ENCODE measurements at places on chromosomes 5 and 9. TPM values are rescaled to one million over a fixed set of nuclear protein-coding genes. Genes with fewer than 3 reads are reported as not detected.
A peak's percentile ranks its signal among the peaks of the same experiment; 100 is the strongest.

DNA sequence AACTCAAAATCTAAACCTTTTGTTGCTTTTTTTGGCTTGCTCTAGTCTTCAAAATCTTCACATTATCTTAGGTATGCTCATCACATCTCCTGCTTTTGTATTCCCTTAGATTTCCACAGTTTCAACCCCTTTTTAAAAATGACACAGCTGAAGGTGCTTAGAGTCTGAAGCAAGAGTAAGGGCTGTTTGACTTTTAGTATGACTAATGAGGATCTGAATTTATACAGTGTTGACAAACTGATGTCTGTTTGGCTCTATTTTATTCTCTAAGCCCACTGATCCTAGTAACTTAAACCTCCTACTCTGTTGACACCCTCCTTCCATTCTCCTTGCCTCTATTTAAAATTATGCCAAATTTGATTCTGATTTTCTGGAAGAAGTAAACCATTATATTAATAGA, 200.1 kb downstream of the MCTP1 start:
- peaks cover 13% of the 10 kb centered on the region for H3K4me1 ChIP-seq
- DNase-seq = no peak
- no peaks in the 10 kb centered on the region for H3K27me3 ChIP-seq

DNA sequence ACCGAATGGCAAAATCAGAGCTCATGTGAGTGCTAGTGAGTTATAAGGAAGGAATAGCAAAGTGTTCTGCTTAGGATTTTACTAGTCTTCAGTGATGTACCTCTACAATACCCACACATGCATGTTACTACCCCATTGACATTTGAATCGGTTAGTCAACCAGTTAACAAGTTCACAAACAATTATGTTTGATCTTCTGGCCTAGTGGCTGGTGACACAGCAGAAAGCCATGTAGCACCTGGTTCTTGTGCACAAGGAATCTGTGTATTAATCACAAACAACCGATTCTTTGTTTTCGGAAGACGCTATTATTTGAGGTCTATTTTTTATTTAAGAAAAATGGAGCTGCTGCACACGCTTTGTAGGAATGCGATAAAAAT, 41.9 kb downstream of the NTRK2 start:
- H3K4me3 ChIP-seq = no peak overlapping the region
- no peak overlapping the region for H3K27ac ChIP-seq
- H3K27me3 ChIP-seq = no peaks in the 10 kb centered on the region
- H3K36me3 ChIP-seq = peaks cover 4% of the 10 kb centered on the region
- H3K4me1 ChIP-seq = peaks cover 5% of the 10 kb centered on the region

DNA sequence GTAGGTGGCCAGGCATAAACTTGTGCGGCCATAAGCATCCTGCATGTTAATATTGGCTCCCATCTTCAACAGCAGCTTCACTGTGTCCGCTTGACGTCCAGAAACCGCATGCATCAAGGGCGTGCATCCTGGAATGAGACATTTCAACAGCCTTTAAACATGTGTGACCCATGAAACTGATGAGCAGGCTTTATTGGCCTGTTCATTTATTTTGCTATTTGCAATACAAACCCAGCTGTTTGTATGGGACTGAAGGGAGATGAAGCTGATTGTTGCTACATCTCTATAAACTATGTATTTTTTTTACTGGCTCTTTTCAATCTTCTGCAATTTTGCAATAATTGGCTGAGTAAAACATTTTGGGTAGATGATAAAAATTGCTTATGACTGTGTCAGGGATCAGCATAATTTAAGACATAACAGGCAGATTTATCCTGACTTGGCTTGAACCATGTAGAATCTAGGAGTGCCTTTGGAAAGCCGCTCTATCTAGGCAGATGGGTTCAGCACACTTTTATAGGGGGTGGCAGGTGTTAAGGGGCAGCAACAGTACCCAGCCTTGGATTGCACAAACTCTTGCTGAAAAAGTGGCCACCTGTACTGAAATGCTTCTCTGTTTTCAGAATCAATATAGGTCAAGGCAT, 56.9 kb downstream of the ANKRD55 start:
- H3K4me1 ChIP-seq = peaks cover 10% of the 10 kb centered on the region
- H3K4me3 ChIP-seq = no peak overlapping the region
- DNase-seq = no peak
- H3K27me3 ChIP-seq = no peaks in the 10 kb centered on the region
- H3K27ac ChIP-seq = no peak overlapping the region

- DNase-seq = no peak
- H3K4me3 ChIP-seq = no peak overlapping the region
- peaks cover 21% of the 10 kb centered on the region for H3K4me1 ChIP-seq
- H3K36me3 ChIP-seq = peaks cover 14% of the 10 kb centered on the region
- peak overlapping the region; percentile 43 for H3K27ac ChIP-seq
Observed at GRCh38 chr9:69149321-69149807, 24.7 kb upstream of the TJP2 start.

- H3K4me3 ChIP-seq = peak overlapping the region; percentile 70
- DNase-seq = peak; percentile 79
- no peaks in the 10 kb centered on the region for H3K27me3 ChIP-seq
Observed at GRCh38 chr9:129550199-129550839, 70.6 kb downstream of the C9orf50 start.

DNA sequence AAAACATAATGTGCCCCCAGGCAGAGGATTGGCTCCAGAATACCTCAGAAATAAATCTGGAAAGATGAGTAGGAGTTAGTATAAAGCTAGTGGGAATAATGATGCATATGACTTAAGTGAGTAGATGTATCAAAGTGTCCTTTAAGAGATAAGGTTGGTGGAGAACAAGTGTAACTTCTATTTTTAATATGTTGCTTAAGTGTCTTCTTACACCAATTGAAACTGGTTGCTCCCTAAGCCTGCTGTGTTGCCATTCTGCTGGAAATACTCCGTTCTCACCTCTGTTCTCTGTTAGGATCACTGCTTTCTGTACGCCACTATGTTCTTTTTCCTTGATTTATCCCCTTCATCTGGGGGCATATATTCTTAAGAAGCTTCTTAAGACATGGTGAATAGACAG, 286.4 kb downstream of the TMEM232 start:
- no peak overlapping the region for H3K4me3 ChIP-seq
- no peak for DNase-seq
- H3K27me3 ChIP-seq = no peaks in the 10 kb centered on the region
- H3K4me1 ChIP-seq = no peaks in the 10 kb centered on the region
- H3K27ac ChIP-seq = no peak overlapping the region

The SLC23A1 gene
- not detected for total RNA-seq

- DNase-seq = no peak
- H3K4me1 ChIP-seq = peaks cover 3% of the 10 kb centered on the region
- peak overlapping the region; percentile 87 for H3K27ac ChIP-seq
- H3K27me3 ChIP-seq = no peaks in the 10 kb centered on the region
Observed at GRCh38 chr5:110727025-110727314, 499 bp upstream of the TMEM232 start.

DNA sequence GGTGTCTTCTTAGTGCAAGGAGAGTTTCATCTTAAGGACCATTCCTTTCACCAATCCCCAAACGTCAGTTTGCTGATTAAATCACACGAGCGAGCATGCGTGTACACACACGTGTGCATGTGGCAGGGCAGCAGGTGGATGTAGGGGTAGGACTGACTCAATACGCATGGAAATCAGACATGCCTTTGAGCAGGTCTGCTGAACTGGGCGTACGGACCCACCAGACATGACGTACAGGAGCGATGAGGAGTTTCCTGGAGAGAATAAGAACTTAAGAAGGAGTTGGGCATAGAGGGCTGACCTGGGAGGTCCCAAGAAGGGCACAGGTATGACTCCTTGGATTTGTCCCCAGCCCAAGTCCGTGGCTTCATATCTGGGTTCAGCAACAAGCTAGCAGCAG, 170.0 kb downstream of the FGF18 start:
- H3K4me1 ChIP-seq = no peaks in the 10 kb centered on the region
- no peak overlapping the region for H3K27ac ChIP-seq
- H3K27me3 ChIP-seq = peaks cover 48% of the 10 kb centered on the region

GRCh38 chr9:69279733-69280132, 45.3 kb upstream of the ENTREP1 start:
- H3K4me1 ChIP-seq = peaks cover 4% of the 10 kb centered on the region
- DNase-seq = no peak
- no peaks in the 10 kb centered on the region for H3K36me3 ChIP-seq
- peaks cover under 1% of the 10 kb centered on the region for H3K27me3 ChIP-seq
- no peak overlapping the region for H3K4me3 ChIP-seq

The TOR2A gene
- 15.9 TPM for total RNA-seq

GRCh38 chr5:96614110-96614691, 48.0 kb upstream of the CAST start:
- no peak for DNase-seq
- H3K36me3 ChIP-seq = no peaks in the 10 kb centered on the region
- no peaks in the 10 kb centered on the region for H3K27me3 ChIP-seq
- peak overlapping the region; percentile 2 for H3K27ac ChIP-seq
- H3K4me3 ChIP-seq = no peak overlapping the region
- peaks cover 4% of the 10 kb centered on the region for H3K4me1 ChIP-seq

The FRMD3 gene
- total RNA-seq = 0.40 TPM

The LHX2 gene
- total RNA-seq = not detected

DNA sequence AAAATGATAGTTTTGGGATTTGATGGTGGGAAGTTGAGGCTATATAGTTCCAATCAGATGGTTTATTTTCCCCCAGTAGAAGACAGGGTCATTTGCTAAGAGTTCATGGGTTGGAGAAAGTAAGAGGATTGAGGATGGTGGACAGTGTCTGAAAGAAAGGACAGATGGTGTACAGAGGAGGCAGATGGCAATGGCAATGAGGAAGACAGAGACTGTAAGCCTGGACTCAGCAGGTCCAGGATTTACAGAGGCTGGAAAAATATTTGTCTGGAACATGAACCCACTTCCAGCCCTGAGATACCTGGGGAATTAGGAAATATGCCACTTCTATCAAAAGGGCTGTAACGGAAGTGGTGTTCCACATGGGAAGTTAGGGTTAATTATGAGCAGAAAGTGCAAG, 84.5 kb downstream of the PCSK1 start:
- H3K36me3 ChIP-seq = no peaks in the 10 kb centered on the region
- H3K4me1 ChIP-seq = peaks cover 2% of the 10 kb centered on the region
- H3K4me3 ChIP-seq = no peak overlapping the region
- peaks cover 32% of the 10 kb centered on the region for H3K27me3 ChIP-seq

The PCDHB14 gene
- total RNA-seq = 7.1 TPM

GRCh38 chr9:98099898-98100297, 19.1 kb downstream of the TRIM14 start:
- peak overlapping the region; percentile 5 for H3K4me3 ChIP-seq
- peak overlapping the region; percentile 70 for H3K27ac ChIP-seq
- H3K27me3 ChIP-seq = no peaks in the 10 kb centered on the region
- DNase-seq = no peak
- peaks cover 8% of the 10 kb centered on the region for H3K36me3 ChIP-seq
- H3K4me1 ChIP-seq = peaks cover 18% of the 10 kb centered on the region

The STOM gene
- 53.9 TPM for total RNA-seq

DNA sequence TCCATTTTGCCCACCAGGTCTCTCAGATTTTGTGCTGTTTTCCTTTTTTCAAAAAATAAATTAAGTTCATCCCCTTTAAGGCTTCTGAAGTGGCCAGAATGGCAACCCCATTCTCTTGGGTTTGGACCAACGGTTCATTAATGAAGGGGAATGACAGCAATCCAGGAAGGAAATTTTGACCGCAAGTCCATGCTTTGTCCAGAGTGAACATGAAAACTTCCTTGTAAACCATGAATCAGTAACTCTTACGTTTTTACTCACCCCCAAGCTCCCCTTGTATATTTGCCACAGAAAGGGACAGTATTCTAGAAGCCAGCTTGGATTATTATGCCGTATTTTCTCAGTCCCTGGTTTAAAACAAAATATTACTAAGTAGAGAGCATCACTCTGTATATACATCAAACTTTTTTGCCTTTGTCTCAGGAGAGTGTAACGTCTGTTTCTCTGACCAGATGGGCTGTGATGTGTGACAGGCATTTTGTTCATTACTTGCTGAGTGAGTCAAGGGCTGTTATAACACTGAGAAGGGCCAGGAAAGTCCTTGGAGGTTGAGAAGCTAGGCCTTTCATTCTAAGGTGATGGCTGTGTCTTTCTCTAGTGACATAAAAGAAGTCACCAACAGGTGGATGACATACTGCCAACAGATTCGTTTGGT, 148.2 kb downstream of the SMARCA2 start:
- peaks cover 38% of the 10 kb centered on the region for H3K4me1 ChIP-seq
- no peak overlapping the region for H3K4me3 ChIP-seq
- no peak for DNase-seq
- H3K36me3 ChIP-seq = peaks cover 20% of the 10 kb centered on the region

The TICAM2 gene
- 1.6 TPM for total RNA-seq

- H3K36me3 ChIP-seq = peaks cover 19% of the 10 kb centered on the region
- H3K4me1 ChIP-seq = peaks cover 10% of the 10 kb centered on the region
- no peaks in the 10 kb centered on the region for H3K27me3 ChIP-seq
- H3K4me3 ChIP-seq = no peak overlapping the region
- no peak for DNase-seq
- no peak overlapping the region for H3K27ac ChIP-seq
Observed at GRCh38 chr5:126808521-126808988, 31.6 kb downstream of the LMNB1 start.

DNA sequence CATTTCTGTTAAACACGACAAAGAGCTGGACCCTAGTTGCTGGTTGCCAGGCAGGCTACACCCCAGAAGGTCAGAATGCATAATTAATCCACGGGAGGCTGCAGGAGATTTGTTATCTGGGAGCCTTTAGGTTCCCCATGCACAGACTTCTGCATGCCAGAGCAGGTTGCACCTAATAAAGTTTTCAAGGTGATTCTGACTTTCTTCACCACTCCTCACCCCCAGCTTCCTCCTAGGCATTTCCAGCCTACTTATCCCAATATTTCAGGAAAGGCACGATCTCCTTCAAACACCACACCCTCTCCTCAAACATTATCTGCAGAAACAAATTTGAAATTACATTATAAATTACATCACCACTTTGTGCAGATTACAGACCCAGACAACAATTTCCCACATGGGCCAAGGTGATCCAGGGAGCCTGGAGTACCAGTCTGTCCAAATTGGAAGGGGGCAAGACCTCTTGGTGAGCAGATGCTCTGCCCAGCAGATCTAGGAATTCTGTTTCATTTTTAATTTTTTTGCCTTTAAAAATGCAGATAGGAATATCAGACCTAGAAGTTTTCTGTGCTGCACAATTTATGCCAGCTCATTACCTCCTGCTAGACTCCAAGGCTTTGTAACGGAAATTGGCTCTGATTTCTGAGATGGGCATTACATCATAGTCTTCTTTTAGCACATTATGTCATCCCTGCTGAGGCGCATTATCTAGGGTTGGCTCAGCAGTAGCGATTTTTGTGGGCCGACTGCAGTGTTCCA, 363.4 kb upstream of the SLC30A5 start:
- peaks cover 11% of the 10 kb centered on the region for H3K4me1 ChIP-seq
- no peaks in the 10 kb centered on the region for H3K36me3 ChIP-seq
- no peak overlapping the region for H3K4me3 ChIP-seq
- no peak overlapping the region for H3K27ac ChIP-seq
- no peak for DNase-seq
- no peaks in the 10 kb centered on the region for H3K27me3 ChIP-seq

- no peak for DNase-seq
- H3K27me3 ChIP-seq = peaks cover 47% of the 10 kb centered on the region
- no peak overlapping the region for H3K27ac ChIP-seq
- no peaks in the 10 kb centered on the region for H3K36me3 ChIP-seq
- peaks cover 10% of the 10 kb centered on the region for H3K4me1 ChIP-seq
Observed at GRCh38 chr5:64161420-64161819, 4.2 kb upstream of the RNF180 start.

The PDE6A gene
- 0.18 TPM for total RNA-seq

The BTNL3 gene
- total RNA-seq = not detected

GRCh38 chr5:57097526-57097925, 76.3 kb upstream of the GPBP1 start:
- DNase-seq = no peak
- H3K36me3 ChIP-seq = peaks cover 17% of the 10 kb centered on the region
- H3K4me1 ChIP-seq = no peaks in the 10 kb centered on the region
- H3K27ac ChIP-seq = no peak overlapping the region

GRCh38 chr9:128006332-128006996, 25.7 kb upstream of the EEIG1 start:
- no peak overlapping the region for H3K27ac ChIP-seq
- H3K4me1 ChIP-seq = peaks cover 18% of the 10 kb centered on the region
- peaks cover 3% of the 10 kb centered on the region for H3K36me3 ChIP-seq
- no peaks in the 10 kb centered on the region for H3K27me3 ChIP-seq
- DNase-seq = no peak
